Fibroblast of skin of left biceps (primary cell): ENCODE measurements at places on chromosomes 3 and 15.

GRCh38 chr15:33211176-33211808, 16.8 kb upstream of the FMN1 start:
- DNase-seq: no peak

DNA sequence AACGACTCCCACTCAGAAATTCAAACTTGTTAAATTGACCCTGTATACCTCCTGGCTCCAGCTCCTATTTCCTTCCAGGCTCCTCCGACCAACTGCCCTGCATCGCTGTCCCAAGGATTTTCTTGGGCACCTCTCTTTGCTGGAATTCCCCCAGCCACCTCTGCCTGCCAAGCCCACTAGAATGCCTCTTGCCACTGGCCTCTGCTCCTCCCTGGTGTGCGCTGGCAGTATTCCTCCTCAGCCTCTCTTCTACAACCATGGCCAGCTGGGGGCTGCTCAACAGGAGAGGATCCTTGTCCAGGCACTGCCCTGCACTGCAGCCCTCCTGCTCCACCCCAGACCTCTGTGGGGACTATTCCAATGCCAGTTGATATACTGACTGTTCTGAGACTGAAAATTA, 7.4 kb downstream of the WNT7A start:
- no peak for DNase-seq

- DNase-seq: no peak
Measured at GRCh38 chr3:66302288-66302687, 81.5 kb downstream of the SLC25A26 start.

DNA sequence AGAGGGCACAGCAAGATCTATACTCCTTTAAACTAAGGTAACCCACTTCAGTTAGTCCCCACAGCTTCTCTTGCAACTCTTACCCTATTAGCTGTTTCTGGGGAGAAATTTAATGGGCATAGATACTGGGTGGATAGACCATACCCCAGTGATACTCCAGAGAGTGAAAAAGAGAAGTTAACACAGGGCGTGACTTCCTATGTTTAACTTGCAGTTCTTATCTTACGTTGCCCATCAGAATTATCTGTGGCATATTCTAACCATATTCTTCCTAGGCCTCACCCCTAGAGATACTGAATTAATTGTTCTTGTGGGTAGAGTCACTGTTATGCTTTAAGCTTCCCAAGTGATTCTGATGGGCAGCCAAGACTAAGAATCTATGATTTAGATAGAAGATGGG, 485.4 kb upstream of the TPRG1 start:
- no peak for DNase-seq

DNA sequence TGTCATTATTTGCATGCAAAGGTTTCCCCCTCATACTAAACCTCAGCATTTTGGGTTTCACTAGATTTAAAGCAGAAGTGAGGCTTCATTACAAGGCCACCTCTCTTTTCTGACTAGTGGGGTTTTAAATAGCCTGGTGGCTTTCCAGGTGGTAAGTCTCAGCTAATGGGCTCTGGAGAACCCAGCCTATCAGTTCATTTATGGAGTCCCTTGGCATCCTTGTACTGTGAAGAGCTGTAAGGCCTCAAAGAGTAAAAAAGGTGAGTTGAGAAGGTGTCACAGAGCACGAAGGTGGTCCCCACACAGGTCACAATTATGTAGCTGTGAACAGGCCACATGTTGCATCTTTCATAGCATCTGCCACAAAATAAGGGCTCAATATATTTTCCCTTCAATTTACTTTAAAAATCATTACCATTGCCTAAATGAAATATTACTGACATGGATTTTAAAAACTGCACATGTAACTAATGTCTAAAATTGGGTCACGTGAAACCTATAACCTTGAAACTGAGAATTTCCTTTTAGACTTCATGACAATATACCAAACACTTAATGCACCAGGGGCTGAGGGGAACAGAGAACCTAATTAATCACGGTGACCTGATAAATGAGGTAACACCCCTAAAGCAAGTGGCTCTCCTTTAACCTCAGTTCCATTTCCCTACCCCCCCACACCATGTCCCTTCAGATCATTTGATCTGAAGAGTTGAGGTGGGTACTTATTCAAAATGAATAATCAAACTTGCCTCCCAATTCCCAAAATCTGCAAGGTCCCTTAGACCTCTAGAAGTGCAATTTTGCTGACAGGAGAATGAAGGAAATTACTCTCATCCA, 1.3 kb downstream of the NGLY1 start:
- no peak for DNase-seq
